ENCODE measurements at places on chromosomes 11 and 22. TPM values are rescaled to one million over a fixed set of nuclear protein-coding genes. Genes with fewer than 3 reads are reported as not detected.

Gene INPP5J
- 0.87 TPM for total RNA-seq

Gene CD3D
- 27.3 TPM for total RNA-seq

- no peak for DNase-seq
These were observed 658 bp downstream of the STIP1 start for GRCh38 chr11:64186492-64187165.

- DNase-seq = no peak
These were observed 7.4 kb downstream of the AIFM3 start for GRCh38 chr22:20974336-20974955.

GRCh38 chr11:70494559-70495350 is 96.4 kb downstream of the CTTN start:
- peak; percentile 63 for DNase-seq

DNA sequence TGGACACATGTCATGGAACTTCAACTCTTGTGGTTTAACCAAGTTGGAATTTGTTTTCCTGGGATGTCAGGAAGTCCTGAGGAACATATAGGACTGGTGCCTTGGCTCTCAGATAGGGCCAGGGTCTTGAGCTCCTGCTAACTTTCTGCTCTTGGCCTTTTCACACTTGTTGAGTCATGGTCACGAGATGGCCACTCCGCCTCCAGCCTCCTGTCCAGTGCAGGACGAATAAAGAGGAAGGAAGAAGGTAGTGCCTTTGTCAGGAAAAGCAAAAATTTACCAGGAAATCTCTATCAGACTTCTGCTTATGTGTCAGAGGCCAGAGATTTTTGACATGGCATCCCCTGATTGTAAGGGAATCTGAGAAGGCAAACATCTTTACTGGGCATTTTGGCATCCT is 89.1 kb upstream of the ARHGAP20 start:
- no peak for DNase-seq

DNA sequence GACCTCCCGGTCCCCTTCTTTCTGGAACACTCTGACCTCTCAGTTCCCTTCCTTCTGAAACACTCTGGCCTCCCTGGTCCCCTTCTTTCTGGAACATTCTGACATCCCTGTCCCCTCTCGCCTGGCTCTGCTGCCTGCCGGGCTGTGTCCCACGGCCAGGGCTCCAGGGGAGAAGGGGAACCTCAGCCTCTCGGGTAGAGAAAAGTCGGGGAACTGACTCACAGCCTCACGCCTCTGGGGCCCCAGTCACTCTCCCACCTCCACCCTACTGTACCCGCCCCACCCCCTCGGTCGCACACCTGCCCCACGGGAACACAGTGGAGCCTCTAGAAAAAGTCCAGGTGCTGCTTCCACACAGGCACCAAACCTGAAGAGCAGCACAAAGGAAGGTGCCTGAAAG is 93.3 kb downstream of the BRD1 start:
- DNase-seq = no peak

DNA sequence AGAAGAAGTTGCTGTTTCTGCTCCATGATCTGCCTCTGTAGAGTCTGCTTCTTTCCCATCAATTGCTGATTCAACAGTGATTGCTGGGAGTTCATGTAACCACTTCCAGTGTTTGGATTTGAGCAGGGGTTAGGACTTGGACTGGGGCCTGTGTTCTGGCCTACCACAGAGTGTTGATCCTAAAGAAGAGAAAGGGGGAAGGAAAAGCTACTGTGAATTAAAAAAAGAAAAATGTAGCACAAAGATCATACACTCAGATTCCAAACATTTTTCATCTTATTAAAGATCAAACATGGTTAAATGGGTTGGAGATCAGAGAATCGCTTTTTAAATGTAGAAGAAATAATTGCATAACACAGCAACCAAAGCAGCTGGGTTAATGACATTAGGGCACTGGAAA is 67.6 kb upstream of the MTMR2 start:
- no peak for DNase-seq

DNA sequence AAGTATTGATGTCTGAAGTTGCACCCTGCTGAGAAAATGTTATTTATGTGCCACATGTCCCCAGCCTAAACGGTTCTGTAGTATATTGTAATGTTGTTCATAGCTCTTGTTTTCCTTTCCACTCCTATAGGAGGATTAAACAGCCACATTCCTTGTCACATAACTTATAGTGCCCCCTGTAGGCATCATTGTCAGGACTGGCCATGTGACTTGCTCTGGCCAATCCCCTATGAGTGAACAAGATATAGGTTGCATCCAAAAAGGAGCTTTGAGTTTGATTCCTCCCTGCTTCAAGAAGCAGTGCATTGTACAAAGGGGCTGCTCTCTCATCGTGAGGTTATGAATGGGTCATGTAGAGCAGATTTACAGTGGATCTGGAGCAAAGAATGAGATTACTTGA is 717.6 kb upstream of the ANO5 start:
- no peak for DNase-seq

Gene C11orf42
- not detected for total RNA-seq

Gene OR52I2
- total RNA-seq = not detected

DNA sequence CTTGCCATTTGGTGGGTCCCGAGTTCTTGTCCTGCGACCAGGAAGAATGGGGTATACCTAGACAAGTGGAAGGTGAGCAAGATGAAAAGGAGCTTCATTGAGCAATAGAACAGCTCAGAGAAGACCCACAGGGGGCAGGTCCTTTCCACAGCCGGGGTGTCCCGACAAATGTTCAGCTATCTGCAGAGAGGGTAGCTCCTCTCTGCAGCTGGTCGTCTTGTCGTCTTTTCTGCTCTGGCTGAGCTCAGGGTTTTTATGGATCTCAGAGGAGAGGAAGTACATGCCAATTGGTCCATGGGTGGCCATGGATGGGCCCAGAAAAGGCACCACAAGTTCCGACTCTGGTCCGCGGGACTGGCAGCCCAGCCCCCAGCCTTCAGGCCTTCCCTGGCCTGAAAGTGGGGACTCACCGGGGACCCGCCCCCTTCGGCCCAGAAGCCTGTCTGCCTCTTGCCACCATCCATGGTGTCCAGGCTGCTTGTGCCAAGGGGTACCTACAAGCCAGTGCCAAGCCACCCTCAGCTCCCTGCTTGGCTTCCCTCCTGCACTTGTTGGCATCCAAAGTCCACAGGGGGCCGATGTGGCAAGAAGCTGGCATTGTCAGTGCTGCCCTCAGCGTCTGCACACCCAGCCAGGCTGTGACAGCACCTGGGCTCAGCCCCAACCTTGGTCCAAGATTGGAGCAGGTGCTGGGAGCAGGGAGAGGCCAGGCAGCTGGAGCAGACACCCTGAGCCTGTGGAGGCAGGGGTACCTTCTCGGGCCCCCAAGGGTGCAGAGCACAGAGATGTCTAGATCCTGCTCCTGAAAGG is 438.9 kb downstream of the TBC1D22A start:
- DNase-seq = peak; percentile 66
